ENCODE measurements at places on chromosomes 7 and 10.

DNA sequence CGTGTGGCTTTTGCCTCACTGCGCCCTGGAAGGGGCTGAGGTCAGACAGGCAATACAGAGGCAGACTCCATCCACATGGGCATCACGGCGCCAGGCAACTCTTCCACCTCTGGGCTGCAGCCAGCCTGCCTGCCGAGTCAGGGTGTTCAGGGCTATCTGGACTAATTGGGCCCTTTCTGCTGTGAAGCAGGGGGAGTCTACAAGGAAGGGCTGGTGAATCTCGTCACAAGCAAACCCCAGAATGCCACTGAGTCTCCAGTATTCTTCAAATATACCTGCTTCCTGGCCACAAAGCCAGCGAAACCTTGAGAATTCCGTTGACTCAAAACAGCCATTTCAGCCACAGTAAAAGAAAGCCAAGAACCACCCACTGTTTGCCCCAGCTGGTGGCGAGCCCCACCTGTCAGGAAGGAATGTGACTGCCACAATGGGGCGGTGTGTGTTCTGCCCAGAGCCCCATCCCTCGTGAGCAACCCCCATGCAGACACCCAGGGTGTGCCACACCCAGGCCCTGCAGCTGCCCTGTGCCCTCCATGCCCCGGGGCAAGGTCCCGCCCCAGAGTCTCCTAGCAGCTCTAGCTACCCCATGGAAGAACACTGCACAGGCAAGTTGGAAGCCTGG lies 117.3 kb downstream of the FAM53B start:
- no peak overlapping the region for H3K4me3 ChIP-seq
- no peak for DNase-seq
- H3K27ac ChIP-seq: no peak overlapping the region
- H3K4me1 ChIP-seq: peaks cover 28% of the 10 kb centered on the region
- peaks cover 4% of the 10 kb centered on the region for H3K36me3 ChIP-seq

- no peak overlapping the region for H3K27ac ChIP-seq
- H3K36me3 ChIP-seq: no peaks in the 10 kb centered on the region
Measured at GRCh38 chr7:37549076-37549931, 100.6 kb upstream of the ELMO1 start.

DNA sequence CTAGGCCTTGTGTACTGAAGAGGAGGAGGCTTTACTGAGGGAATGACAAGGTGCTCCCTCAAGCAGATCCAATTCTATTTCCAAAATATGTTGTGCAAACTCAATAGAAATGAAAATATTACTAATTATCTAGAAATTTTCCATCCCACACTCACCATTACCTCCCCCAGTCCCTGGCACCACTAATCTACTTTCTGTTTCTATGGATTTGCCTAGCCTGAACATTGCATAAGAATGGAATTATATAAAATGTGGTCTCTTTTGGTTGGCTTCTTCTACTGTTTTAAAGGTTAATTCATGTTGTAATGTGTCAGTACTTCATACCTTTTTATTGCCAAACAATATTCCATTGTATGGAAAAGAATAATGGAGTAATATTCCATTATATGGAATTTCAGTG lies 18.7 kb upstream of the NUB1 start:
- H3K4me1 ChIP-seq: no peaks in the 10 kb centered on the region
- no peaks in the 10 kb centered on the region for H3K36me3 ChIP-seq
- no peak for DNase-seq
- no peak overlapping the region for H3K27ac ChIP-seq
- no peaks in the 10 kb centered on the region for H3K27me3 ChIP-seq
- no peak overlapping the region for H3K4me3 ChIP-seq

- peak; percentile 88 for DNase-seq
- H3K36me3 ChIP-seq: no peaks in the 10 kb centered on the region
- no peaks in the 10 kb centered on the region for H3K4me1 ChIP-seq
- peak within 1 kb of the TSS; percentile 61 for H3K4me3 ChIP-seq
- no peak within 1 kb of the TSS for H3K27ac ChIP-seq
Measured at GRCh38 chr10:111076682-111077478, at the start of gene ADRA2A. Gene ADRA2A, plus strand, starts transcription at chr10:111077029. Its CDS starts 968 bp downstream, at chr10:111077997.

DNA sequence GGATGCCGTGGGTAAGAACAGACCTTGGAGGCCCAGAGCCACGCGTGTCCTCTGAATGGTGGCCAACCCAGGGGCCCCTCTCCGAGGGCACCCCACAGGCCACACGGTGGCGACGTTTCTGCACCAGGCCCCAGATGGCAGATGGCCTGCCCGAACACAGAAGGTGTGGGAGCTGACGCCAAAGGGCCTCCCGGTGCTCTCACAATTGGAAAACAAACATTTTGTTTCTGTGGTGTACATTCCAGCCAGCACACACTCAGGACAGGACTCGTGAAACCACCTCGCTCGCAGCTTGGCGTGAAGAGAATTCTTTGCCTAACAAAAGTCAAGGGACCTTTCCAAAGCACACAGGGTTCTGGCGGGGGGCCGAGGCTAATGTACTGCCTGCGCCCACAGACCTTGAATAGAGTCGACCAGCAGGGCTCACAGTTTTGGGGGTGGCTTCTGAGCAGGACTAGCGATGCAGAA lies 112.1 kb downstream of the FAM53B start:
- H3K4me3 ChIP-seq: no peak overlapping the region
- no peaks in the 10 kb centered on the region for H3K27me3 ChIP-seq
- DNase-seq: no peak
- H3K4me1 ChIP-seq: peaks cover 27% of the 10 kb centered on the region
- H3K36me3 ChIP-seq: no peaks in the 10 kb centered on the region

DNA sequence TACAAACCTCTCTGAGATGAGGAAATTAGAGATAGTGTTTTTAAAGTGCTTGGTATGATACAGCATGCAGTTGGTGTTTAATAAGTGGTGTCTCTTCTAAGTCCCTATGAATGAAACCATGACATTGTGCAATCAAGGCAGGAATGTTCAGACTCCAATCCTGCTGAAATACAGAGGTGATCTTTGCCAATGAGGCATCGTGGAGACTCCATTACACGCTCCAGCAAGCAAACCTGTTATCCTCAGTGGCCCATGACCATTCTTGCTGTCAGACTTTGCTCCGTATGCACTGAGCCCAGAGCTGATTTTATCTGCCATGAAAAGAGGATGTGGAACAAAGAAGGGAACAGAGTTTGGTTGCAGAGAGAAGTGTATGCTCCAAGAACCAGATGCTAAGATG lies 47.3 kb downstream of the CDHR3 start:
- H3K4me1 ChIP-seq: peaks cover 8% of the 10 kb centered on the region
- H3K4me3 ChIP-seq: no peak overlapping the region
- no peak overlapping the region for H3K27ac ChIP-seq
- DNase-seq: no peak
- H3K27me3 ChIP-seq: no peaks in the 10 kb centered on the region
- H3K36me3 ChIP-seq: no peaks in the 10 kb centered on the region

Measured in kidney (tissue), 22 donors.